ENCODE measurements at places on chromosomes 4 and X.

DNA sequence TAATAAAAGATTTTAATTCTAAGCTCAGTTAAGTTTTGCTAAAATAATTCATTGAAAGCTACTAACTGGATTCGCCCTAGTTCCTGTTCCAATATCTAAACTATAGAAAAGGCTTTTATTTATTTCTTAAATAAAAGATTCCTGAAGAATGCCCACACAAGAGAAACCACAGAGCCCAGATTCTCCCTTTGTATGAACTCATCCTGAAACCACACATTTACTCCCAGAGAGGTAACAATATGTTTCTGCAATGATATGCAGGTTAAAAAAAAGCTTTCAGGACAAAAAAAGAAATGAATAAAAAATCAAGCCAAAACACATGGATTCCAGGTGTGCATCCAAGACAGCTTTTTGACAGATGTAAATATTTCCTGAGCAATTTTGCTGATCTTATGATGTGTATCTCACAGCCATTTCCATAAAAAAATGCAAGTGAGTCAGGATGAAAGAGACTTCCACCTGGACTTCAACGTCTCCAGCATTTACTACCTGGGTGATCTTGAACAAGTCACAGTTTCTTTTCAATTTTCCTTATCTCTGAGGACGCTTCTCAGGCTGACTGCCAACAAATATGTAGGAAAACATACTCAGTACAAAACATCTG is 234.4 kb upstream of the FAT1 start:
- no peak for DNase-seq

GRCh38 chrX:34509394-34509793 is 147.7 kb downstream of the TMEM47 start:
- DNase-seq: no peak

DNA sequence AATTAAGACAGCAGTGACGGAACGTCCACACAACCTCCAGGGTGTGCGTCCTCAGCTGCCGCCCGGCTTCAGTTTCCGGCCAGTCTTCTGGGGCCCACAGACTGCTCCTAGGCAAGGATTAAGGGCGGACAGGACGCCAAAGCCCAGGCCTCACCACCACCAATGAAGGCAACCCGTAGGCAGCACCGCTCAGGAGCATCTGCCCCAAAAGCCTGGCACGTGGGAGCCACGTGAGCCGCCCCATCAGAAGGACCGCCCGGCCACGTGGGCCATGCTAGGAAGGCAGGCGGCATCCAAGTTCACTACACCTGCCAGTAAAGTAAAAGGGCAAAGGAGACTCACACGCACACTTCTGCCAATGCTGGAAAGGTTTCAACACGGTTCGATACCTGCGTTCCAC is 14.3 kb downstream of the FAM53A start:
- no peak for DNase-seq

GRCh38 chr4:152382057-152382785 is 153.7 kb downstream of the FBXW7 start:
- DNase-seq: no peak

GRCh38 chr4:88619971-88620370 is 27.7 kb downstream of the HERC3 start:
- no peak for DNase-seq

DNA sequence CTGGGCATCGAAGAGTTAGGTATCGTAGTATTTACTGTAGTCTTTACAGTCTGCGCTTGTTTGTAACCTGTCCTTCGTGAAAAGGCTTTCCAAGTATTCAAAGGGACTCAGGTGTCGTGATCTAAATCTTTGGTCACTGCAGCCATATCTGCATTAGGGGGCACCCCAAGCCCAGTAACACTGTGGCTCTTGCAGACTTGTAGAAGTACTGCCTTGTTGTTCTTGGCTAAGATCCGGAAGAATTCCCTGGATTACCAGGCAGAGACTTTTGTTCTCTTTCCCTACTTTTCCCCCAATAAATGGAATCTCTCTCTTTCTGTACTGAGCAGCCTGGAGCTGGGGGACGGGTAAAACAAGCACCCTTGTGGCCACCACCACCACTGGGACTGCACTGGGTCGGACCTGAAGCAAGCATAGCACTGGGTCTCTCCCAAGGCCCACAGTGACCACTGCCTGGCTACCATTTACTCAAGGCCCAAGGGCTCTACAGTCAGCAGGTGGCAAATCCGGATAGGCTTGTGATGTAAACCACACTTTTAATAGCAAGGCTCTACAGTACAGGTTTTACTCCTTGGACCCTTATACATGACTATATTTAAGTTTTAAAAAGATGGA is 12.0 kb downstream of the CXorf58 start:
- DNase-seq: no peak

- DNase-seq: peak; percentile 1
Measured at GRCh38 chrX:77668391-77669237, 117.4 kb downstream of the ATRX start.

- DNase-seq: no peak
Measured at GRCh38 chrX:134026565-134027311, 41.3 kb upstream of the GPC3 start.

DNA sequence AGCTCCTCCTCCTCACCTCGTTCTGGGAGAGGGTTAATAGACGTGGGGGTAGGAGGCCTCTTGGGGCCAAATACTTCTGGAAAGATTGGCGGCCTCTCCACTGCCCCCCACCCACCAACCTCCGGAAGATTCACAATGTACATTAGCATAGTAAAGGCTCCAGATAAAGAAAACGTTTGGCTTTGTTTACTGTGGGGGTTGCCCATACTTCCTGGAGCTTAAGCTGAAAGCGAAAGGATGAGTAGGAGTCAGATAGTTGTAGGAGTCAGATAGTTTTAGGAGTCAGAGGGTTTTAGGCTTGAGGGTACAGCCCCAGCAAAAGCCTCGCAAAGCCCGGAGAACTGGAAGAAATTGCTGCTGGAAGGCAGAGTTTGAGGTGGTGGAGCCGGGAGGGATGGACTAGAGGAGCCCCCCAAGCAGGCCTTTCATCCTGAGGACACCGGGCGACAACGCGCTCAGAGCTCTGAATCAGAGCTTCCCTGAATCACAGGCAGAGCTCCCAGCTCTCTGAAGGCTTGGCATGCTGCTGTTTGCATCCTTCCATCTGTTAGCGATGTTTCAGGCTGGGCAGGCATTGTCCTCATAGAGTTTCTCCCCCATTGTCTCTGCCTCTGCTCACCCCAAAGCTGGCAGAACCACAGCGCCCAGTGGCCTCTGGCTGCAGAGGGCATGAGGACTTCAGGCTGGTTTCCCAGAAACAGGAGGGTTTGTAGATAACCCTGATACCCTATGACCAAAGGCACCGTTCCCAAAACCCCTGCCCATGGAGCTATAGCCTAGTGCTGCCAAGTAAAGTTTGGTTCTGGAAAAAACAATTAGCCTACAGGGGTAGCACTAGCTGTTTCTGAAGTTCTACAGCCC is 280.7 kb downstream of the BCOR start:
- DNase-seq: no peak

GRCh38 chrX:9859711-9860555 is 73.7 kb downstream of the SHROOM2 start:
- peak; percentile 38 for DNase-seq

- no peak for DNase-seq
Measured at GRCh38 chrX:102712981-102713625, 855 bp downstream of the GPRASP2 start.

DNA sequence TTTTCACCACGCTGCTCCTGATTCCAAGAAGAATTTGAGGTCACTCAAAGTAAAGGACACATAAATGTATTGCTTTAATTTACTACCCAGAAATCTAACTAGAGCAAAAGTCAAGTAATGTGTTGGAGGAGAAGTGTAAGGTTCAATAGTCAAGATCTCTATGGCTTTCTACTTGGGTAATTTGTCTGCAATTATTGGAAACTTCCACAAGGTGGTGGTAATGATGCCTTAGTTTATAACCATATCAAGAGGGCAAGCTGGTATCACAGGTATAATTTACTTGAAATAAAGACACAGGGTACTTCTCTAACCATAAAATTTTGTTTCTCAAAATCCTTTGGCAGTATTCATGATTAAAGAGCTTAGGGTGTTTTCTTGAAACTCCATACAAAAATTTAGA is 10.2 kb upstream of the GRIA3 start:
- no peak for DNase-seq

GRCh38 chr4:55547466-55547770 is 709 bp upstream of the CLOCK start:
- DNase-seq: peak; percentile 11

GRCh38 chr4:22003878-22004277 is 55.3 kb upstream of the KCNIP4 start:
- no peak for DNase-seq

- DNase-seq: no peak
Measured at GRCh38 chrX:141341743-141342142, 99.4 kb upstream of the SPANXC start.

DNA sequence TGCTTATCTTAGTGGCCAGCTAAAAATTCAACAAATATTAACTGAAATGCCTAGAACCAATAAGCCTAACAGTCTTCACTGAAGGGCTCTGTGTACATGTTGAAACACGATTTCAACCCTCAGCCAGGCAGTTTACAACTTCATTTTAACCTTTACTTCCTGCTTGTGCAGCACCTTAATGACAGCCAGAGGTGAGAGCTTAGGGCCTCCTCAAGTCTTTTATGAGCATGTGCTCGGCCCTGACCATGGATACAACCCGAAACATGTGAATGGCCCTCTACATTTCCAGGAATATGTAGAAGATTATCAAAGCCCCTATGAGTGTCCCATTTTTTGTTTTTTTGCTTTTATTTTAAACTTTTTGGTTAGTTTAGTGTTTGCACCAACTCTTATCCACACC is 88.3 kb downstream of the MSN start:
- no peak for DNase-seq

DNA sequence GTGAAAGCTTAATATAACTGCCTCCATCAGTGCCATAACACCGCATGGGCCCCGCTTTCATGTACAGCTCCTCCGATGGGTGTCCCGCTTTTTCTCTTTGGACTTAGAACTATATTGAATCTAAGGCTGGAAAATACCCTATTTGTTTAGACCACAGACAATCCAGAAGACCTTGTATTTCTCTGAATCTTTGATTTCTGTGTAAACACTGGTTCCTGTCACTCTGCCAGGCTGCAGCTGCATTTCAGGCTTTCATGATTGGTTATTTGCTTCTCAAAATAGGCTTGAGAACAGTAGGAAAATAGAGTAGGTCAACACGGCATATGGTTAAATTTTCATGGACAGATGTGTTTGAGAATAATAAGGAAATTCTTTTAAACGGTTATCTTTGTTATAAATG is 80.0 kb downstream of the NWD2 start:
- DNase-seq: no peak

GRCh38 chrX:119783026-119783425 is 8.4 kb downstream of the RPL39 start:
- no peak for DNase-seq

DNA sequence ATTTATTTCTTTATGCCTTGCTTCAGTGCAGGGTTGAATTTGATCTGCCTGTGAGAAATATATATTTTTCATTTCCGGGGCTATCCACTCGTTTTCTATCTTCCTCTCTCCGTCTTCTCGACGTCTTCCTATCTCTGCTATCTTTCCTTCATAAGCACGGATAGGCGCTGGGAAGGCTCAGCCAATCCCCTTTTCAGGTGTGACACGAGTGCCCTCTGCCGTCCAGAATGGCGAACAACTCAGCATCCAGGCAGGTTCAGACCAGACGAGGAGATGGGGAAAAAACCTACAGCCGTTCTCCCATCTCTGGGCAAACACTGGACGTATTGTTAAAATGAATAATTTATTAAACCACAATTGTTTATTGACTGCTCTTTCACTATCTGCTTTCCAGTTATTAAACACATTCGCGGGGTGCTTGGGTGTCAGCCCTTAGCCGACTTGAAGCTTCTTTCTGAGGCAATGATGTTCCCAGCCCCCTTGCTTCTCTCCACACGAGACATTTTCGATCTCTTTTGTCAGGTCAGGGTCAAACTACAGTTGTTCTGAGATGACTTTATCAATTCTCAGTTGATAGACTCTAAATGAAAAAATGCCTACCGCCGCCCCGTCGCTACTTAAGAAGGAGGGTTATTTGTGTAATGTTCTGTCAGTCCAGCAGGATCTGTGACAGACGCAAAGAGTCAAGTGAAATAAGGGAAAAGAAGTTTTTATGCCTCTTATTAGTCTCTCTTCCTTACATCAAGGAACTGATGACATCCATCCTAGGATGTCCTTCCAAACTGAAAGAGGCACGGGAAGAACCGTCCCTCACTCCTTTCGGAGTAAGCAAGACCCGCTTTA is 96.3 kb upstream of the NOCT start:
- no peak for DNase-seq

GRCh38 chr4:22312113-22312512 is 203.8 kb downstream of the ADGRA3 start:
- DNase-seq: no peak

GRCh38 chr4:91198951-91199350 is 1071.8 kb downstream of the CCSER1 start:
- no peak for DNase-seq

GRCh38 chr4:152713951-152714705 is 34.3 kb upstream of the TMEM154 start:
- DNase-seq: no peak

DNA sequence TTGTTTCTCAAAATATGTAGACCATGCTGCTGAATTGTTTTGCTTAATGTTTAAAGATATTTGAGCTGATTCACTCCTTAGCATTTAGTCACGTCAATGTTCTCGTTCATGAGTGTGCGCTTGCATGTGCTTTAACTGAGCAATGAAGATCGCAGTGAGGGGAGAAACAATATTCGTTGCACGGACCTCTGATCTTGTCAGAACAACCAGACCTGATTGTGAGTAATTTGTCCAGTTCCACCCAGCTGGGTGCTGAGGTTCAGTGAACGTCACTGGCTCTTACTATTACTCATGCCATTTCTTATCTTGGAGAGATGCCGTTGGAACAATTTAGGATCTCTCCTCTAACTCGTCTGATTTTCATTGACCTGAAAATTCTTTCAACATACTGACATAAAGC is 15.0 kb upstream of the PRKX start:
- no peak for DNase-seq

DNA sequence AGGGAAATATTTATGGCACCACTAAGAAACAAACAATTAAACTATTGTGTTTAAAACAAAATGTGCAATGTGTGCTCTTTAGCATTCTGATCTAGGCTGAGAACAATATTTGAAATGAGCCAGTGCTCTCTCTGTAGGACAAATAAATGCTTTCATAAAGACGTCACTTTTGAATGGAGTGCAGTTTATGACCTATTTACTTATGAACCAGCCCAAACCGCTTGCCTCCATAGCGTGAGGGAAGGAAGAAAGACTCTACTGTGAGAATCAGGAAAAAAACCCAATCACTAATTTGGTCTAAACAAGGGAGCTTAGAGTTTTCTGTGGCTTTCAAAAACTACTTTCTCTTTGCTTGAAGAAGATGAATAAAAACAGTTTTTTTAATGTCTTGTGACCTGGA is 39.4 kb downstream of the SAT1 start:
- no peak for DNase-seq

DNA sequence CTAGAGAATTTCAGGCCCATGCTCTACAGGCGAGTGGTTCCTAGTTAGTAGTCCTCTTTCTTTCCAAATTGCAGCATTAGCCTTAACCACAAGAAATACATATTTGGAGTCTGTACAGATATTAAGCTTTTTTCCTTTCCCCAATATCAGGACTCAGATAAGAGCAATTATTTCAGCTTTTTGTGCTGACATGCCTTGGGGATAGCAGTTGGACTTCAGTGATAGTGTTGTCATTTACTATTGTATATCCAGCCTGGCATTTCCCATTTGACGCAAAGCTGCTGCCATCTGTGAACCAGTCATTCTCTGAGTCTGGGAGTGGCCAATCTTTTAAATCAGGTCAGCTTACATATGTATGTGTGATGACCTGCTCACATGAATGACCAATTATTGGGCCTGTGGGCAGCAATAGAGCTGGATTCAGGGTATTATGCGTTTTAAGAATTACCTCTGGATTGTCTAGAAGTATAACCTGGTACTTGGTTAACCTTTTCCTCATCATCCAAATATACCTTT is 6.8 kb upstream of the CEP135 start:
- no peak for DNase-seq
